ENCODE measurements at places on chromosomes 1 and 21.

GRCh38 chr1:67599085-67599484 lies 85.9 kb upstream of the GADD45A start:
- DNase-seq = no peak

- DNase-seq = no peak
Observed at GRCh38 chr1:235304549-235305451, 23.2 kb downstream of the ARID4B start.

GRCh38 chr1:175152006-175152652 lies 40.4 kb downstream of the KIAA0040 start:
- DNase-seq = no peak

- no peak for DNase-seq
Observed at GRCh38 chr1:194473766-194474165, 1287.4 kb upstream of the B3GALT2 start.

GRCh38 chr1:57238233-57238781 lies 185.6 kb downstream of the DAB1 start:
- DNase-seq = no peak

DNA sequence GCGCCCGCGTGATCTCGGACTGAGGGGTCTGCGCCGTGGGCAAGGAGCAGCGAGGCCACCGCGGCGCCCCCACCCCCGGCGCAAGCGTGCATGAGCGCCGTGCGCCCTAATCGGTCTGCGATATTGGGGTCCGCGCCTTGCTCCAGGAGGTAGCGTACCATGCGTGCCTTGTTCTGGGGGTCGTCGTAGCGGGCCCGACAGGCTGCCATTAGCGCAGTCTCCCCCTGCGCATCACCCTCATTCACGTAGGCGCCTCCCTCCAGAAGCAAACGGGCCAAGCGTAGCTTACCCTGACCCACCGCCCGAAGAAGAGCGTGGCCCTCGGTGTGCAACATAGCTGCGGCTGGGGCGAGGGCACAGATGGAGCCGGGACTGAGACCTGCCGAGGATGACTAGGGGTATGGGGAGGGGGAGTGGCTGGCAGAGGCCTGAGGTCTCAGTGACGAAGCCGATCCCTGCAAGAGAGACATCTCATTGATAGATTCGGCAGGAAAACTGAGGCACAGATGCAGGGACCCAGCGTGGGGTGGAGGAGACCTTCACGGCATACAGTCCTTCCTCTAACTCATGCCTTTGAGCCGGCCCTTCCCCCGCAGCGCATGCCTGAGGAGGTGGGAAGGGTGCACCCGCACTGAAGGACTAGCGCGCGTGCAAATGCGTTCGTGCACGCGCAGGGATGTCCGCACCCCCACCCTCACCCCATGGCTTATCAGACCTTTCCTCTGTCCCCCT lies 2.8 kb downstream of the ANKRD34A start:
- DNase-seq = peak; percentile 41

DNA sequence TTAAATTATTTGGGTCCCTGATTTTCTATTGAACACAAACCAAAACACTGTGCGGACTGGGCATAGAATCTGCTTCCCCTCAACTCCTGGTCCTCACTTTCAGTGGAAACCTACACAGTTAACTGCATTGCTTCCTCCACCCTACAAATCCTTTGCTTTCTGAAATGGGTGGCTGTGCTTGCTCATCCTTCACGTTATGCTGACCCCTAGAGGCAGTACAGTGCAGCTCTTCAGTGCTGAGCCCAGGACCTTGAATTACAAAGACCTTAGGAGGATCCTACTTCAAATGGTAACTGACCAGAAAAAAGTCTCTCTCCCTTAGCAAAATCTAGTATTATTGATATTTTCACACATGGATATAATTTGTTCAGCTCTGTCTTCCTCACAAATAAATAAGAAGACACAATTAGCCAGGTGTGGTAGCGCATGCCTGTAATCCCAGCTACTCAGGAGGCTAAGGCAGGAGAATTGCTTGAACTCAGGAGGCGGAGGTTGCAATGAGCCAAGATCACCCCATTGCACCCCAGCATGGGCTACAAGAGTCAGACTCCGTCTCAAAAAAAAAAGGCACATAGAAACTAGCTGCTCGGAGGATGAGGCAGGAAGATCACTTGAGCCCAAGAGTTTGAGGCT lies 63.4 kb upstream of the L1TD1 start:
- DNase-seq = no peak

- DNase-seq = no peak
Observed at GRCh38 chr1:204296431-204296988, 63.2 kb downstream of the PLEKHA6 start.

DNA sequence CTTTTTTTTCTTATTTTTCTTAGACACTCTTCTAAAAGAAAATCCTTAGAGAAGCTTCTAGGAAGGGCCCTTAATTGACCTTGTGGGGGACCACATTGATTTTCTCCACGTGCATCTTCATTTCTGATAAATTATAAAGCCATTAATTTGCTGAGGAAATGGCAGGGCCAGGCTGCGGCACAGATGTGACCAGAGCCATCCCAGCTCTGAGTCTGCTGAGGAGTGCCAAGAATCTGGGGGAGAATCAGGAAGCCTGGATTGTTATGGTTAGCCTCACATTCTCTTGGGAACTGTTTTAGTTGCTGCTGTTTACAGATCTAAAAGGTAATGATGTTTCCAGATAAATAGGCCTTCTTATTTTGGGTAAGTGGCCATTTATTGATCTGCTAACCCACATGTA lies 16.2 kb downstream of the PROX1 start:
- DNase-seq = no peak

GRCh38 chr1:86356247-86356646 lies 39.9 kb downstream of the ODF2L start:
- DNase-seq = no peak

DNA sequence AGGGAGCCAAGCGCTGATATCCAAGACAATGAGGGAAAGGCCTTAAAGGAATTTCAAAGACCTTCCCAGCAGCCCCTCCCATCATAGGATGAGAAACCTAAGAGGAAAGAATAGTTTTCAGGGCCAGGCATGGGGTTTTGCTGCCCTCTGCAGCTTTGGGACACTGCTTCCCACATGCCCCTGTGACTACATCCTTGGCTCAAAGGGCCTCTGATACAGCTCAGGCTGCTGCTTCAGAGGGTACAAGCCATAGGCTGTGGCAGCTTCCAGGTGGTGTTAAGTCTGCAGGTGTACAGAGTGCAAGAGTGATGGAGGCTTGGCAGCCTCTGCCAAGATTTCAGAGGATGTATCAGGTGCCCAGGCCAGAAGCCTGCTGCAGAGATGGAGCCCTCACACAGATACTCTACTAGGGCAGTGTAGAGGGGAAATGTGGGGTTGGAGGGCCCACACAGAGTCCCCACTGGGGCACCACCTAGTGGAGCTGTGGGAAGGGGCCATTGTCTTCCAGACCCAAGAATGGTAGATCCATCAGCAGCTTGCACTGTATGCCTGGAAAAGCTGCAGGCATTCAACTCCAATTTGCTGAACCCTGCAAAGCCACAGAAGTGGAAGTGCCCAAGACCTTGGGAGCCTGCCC lies 125.8 kb downstream of the SLC45A1 start:
- DNase-seq = no peak

Measured in NCI-H187 (cell line).